ENCODE measurements at places on chromosomes 11 and 22.

DNA sequence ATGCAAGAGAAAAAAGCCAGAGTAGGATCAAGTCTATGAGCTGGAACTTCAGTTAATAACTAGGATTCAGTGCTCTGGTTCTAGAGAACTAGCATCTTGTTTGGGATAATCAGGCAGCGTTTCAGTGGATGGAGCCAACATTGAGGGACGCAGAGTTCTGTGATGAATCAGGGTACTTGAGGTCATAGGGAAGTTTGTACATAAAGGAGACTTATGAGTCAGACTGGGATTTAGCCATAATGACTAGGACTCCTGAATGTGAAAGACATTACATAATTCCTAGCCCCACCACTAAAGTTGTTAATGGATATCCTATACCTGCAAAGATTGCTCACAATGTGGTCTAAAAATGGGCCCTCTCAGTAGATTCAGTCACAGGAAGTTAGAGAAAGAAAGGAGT is 6.8 kb downstream of the SLN start:
- peak; percentile 64 for DNase-seq

- no peak for DNase-seq
These were observed 60.0 kb downstream of the BARX2 start for GRCh38 chr11:129435499-129436245.

DNA sequence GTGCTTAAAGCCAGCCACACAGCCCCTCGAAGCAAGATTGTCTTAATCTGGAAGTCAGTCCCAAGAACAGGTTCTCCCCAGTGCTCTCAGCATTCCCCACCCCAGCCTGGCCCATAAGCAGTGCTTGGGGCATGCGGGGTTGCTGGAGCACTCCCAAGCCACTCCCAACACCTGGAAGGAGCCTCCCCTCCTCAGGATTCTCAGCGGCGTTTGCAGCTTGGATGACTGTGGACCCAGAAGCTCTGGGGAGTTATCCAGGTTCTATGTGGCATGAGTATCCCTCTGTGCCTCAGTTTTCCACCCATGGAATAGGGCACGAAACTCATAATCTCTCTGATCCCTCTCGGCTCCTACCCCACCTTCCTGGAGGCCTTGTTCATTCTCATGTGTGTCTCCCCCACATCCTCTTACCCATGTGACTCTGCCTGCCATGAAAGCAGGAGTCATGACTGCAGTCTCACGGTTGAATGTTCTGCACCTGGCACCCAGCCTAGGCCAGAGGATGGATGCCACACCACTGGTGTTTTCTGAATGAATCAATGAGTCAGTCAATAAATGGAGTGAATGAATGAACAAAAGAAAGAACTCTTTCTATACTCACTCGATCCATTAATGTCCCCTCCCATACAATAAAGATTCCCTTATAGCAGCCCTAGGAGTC is 33.4 kb upstream of the WNT7B start:
- DNase-seq = no peak

DNA sequence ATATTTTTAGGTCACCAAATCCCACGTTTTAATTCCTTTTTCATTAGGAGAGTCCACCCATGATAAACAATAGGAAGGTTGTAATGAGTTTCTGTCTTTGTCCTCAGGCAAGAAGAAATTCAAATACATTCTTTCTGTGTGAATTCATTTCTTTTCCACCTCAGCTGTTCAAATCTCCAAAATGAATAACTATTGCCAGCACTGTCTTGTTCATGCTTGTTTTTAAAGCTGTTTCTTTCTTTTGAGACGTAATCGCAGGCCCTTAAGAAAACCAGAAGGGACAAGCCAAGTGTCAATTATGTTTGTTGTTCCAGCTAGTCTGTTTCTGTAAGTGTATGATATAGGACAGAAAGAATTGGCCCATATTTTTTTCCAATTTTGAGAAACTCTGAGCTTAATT is 20.2 kb downstream of the MMP27 start:
- no peak for DNase-seq

DNA sequence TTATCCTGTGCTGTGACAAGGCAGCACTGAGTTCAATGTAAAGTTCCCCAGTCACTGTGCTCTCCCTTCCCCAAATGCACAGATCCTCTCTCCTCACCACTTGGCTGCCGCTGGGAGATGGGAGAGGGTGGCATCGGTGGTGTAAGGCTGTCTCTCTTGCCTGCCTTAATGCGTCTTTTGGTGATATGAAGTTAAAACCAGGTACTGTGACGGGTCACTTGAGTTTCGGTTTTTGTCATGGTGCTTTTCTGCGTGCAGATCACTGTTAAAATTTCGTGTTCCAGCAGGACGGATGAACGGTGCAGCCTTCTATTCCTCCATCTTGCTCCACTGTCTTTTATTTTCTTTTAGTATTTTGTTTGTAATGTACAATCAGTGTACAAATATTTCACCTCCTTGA is 18.6 kb downstream of the GLB1L2 start:
- DNase-seq = no peak

- DNase-seq = no peak
These were observed 744.3 kb downstream of the NTM start for GRCh38 chr11:132114743-132115142.

- no peak for DNase-seq
These were observed 2.2 kb upstream of the ZFTA start for GRCh38 chr11:63770763-63771162.

DNA sequence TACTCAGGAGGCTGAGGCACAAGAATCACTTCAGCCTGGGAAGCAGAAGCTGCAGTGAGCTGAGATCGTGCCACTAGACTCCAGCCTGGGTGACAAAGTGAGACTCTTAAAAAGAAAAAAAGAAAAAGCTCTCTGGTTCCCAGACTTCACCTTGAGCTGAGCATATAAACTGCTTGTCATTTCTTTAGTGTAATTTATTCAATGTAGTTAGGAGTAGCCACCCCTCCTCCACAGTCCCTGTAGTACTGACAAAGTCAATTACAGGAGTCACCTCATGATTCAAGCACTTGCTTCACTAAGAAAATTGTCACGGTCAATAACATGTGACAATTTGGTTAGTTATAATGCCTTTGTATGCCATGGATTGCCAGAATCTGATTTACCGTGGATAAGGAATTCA is 7.2 kb downstream of the OR4D10 start:
- DNase-seq = no peak

GRCh38 chr11:126914941-126915340 is 85.6 kb downstream of the KIRREL3 start:
- peak; percentile 77 for DNase-seq

- DNase-seq = no peak
These were observed 15.0 kb downstream of the STARD10 start for GRCh38 chr11:72778535-72779494.

DNA sequence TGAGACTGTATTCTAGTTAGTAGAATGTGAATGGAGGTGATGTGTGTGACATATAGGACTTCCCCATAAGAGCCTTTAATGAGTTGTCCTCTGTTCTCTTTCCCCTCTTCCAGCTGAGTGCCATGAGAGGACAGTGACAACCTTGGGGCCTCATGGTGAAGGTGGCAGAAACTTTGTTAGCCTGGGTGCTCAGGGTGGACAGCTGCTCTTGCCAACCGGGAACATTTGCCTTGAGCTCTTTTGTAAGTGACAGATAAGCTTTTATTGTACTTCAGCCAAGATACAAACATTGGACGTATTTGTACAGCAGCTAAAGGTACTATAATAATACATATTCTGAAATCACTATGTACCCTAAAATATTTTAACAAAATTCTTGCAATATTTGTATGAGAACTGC is 33.0 kb upstream of the PLET1 start:
- no peak for DNase-seq

DNA sequence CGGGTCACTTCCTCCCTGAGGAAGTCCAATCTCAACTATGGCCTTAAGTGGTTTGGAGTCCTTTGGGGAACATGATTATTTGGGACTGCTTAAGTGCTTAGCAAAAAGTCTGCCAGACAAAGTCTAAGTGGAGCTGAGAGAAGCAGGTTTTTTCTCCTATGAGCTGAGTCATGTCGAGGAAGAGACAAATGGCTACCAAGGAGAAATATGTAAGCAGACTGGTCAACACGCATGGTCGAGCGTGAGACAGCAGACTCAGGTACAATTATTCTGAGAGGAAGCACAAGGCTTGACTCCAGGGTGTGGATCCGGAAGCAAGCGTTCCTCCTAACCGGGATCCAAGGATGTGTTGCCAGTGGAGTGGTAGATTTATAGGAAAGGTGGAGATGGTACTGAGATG is 30.6 kb downstream of the UBASH3B start:
- DNase-seq = no peak

DNA sequence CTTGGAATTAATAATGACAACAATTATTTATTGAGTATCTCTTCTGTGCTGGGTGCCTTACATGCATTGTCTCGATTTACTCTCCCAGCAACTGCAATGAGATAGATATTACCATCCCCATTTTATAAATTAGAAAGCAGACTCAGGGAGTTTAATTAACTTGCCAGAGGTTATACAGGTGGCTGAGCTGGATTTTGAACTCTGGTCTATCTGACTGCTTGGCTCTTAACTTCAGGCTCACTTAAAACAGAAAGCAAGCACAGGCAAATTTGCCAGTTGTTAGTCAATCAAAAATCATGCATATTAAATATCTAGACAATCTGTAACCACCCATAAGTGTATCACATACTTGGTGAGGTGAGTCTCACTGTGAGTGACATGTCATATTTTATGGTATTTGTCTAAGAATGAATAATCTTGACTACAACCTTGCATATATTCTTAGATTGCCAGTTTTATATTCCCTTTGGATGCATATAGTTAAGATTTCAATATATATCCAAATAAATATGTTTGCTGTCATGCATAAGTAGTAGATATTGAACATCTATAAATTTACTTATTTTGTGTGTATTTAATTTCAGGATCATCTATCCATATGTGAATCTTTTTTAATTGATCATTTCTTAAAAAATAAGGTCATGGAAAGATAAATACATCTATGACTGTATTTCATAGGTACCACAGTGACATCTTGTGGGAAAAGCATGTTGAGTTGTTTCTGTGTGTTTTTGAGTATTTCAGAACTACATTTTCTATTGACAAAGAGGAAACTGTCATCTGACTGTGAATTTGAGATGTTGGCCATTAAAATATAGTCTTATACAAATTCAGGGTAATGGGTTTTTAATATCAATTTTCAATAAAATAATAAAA is 112.0 kb upstream of the ARHGAP42 start:
- no peak for DNase-seq

DNA sequence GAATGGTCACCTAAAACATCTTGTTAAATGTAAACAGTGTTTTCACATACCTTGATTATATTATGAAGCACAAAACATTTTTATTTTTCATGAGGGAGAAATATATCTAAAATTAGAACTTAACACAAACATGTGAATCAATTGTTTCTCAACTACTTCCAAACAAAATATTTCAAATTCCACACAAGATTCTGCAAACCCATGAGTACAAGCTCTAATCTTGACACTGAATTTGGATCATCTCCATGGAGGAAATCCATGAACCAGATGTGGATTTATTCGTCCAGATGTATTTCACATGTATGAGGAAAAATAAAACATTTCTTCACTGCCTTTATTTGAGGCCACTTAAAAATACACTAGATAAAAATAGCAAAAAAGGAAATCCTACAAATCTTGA is 184.2 kb downstream of the SBF2 start:
- DNase-seq = peak; percentile 94

GRCh38 chr11:810040-810567 is 337 bp downstream of the RPLP2 start:
- DNase-seq = no peak

All from fibroblast of skin of left biceps (primary cell).